Stimulated activated CD4-positive, alpha-beta T cell treated with anti-CD3 and anti-CD28 coated beads, Interleukin-1b, Interleukin-23, amount 100 ng/mL, for 1 hour (primary cell): ENCODE measurements at places on chromosomes 2 and 18.

GRCh38 chr2:42659609-42660008 lies 91.2 kb downstream of the MTA3 start:
- DNase-seq = no peak

- DNase-seq = no peak
These were observed 137.7 kb upstream of the PXDN start for GRCh38 chr2:1881998-1882397.

- no peak for DNase-seq
These were observed 25.0 kb upstream of the SLC14A2 start for GRCh38 chr18:45590036-45590886.

DNA sequence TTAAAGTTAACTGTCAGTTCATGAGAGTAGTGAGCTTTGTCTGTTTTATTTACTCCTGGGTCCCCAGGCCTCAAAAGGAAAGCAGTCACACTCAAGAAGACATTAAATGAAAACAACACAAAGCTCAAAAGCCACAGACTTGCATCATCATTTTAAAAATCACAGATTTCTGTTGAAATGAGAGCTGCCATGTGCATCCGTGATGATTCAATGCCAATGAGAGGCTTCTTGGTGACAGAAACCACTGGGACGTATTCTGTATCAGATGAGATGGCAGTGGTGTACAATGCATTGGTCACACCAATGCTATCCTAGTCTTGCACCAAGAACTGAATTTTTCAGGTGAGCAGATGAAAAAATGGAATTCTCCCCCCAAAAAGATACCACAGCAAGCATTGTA lies 204.8 kb downstream of the ANAPC1 start:
- DNase-seq = no peak

DNA sequence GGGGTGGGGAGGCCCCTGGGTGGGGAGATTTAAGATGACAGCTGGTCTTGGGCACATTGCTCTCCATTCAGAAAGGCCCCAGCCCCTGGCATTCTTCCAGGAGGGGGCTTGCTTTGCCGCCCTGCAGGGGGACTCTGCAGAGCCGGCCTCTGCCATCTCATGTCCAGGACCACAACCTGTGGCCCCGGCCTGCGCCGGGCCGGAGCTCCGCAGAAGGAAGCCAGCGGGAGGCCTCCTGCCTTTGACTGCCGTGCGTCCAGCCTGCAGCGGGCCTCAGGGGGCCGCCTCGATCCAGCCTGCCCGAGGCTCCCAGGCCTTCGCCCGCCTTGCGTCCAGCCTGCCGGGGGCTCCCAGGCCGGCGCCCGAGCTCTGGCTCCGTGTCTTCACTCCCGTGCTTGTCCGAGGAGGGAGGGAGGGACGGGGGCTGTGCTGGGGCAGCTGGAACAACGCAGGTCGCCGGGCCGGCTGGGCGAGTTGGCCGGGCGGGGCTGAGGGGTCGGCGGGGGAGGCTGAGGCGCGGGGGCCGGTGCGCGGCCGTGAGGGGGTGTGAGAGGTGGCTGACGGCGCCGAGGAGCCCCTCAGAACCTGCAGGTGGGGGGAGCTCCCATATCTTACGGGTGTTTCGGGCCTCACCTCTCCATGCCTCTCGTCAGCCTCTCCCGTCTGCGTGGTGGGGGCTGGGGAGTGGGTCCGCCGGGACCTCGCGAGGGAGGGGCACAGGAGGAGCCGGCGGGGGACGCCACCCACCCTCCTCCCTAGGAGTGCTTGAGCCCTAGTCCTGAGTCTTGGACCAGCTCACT lies 20.4 kb downstream of the GPC1 start:
- no peak for DNase-seq

DNA sequence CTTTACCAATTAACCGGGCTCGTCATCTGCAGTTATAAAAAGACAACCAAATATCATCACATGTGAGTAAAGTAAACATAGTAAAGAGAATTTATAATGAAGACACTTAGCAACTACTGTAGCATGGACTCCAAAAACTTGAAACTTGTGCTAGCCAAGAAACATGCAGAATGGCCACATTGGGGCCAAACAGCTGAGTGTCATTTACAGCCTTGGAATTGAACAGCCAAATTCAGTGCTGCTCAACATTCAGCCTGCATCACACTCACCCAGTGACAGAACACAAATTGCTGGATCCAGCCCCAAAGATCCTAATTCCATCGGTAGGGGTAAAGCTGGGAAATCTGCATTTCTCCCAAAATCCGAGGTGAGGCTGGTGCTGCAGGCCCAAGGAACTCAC lies 224.8 kb upstream of the GYPC start:
- DNase-seq = no peak

- no peak for DNase-seq
These were observed 54.1 kb downstream of the EML4 start for GRCh38 chr2:42223067-42223854.

DNA sequence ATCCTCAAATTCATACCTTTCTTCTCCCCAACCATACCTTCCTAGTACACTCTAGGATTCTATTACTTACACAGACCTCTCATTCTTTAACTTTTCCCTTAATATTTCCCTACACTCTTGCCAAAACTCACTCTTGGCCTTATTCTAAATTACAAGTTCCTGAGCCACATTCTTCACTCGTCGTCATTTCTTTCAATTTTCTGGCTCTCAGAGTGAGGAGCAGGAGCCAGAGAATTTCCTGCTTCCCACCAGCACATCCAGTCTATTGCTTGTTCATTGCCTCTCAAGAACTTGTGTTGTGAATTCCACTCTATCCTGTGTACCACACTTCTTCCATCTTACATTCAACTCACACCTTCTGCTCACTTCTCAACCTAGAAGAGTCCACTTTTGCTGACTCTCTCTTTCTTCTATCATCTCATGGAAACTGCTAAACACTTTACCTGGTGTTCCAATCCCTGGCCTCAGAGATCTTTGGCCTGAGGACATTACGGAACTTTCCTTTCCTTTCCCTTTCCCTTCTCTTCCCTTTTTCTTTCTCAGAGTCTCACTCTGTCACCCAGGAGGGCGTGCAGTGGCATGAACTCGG lies 171.6 kb downstream of the PLCL1 start:
- DNase-seq = no peak

DNA sequence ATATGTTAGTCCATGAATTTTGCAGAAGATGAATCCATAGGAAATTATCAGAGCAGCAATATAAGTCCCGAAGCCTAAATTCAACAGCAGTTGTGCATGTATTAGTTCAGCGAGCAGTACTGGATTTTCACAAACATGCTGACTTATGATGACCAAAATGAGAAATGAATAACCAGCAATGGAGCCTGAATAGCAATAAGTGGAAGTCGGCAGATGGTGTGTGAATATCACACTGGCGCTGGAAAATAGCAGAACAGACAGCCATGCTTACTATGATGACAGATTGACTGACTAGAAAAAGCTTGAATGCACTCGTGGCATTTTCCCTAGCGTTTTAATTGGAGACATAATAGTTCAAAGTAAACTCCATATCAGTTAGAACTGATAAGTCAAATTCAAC lies 1114.5 kb downstream of the DSC3 start:
- DNase-seq = no peak

- no peak for DNase-seq
These were observed 51.7 kb upstream of the DAPL1 start for GRCh38 chr2:158743466-158743865.

DNA sequence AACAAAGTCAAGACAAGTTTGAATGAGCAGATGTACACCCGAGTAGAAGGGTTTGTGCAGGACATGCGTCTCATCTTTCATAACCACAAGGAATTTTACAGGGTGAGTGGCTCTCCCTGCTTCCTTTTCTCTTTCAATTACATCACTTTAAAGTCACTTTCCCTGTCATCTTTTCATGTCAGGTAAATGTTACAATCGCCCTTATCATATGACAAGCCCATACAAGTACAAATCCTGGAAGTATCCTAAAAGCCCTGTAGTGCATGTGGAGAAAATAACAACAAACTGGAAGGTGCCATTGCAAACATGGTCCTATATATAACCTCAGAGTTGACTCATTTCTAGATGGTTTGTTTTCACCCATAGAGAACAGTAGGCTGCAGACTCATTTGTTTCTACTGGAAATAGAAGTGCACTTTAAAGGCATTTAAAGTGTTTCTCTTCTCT lies 126.0 kb downstream of the SP100 start:
- DNase-seq = no peak

DNA sequence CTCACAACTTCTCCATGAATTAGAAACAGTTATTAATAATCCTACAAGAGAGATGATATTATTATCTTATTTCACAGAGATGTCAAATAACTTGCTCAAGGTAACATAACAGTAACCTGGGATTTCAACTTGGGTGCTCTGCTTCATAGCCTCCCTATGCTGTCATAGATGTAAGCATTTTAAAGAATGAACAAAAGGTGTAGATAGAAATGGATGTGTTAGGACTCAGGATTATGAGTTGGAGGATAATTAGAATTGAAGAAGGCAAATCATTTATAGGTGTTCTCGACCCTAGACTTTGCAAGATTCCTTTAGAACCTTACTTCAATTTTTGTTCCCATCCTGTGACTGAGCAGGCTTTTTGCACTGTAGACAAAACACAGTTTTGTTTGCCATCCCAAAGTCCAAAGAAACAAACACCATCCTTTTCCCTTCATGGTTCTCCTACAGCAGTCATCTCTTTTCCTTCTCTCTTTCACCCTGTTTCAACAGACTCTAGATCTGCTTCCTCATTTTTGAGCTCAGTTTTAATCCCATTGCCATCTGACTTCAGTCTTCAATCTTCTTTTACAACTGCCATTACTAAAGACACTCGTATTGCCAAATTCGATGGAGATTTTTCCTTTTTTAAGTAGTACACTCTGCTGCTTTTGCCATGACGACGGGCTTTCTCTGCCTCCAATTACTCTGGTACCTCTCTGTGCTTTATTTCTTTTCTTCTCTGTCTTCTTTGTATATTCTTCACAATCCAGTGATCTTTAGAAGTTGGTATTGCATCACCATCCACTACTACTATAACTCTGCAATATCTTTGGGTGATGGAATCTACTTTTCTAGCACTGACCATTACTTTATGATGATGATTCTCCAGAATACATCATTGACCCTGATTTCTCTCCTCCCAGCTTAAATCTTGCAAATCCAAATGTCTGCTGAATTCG lies 4.5 kb downstream of the HNMT start:
- no peak for DNase-seq

- DNase-seq = no peak
These were observed 284.0 kb upstream of the MC4R start for GRCh38 chr18:60656553-60656952.

- DNase-seq = no peak
These were observed 5.9 kb upstream of the SCYGR2 start for GRCh38 chr2:227592694-227593387.
